ENCODE measurements at places on chromosomes 5 and 9.

DNA sequence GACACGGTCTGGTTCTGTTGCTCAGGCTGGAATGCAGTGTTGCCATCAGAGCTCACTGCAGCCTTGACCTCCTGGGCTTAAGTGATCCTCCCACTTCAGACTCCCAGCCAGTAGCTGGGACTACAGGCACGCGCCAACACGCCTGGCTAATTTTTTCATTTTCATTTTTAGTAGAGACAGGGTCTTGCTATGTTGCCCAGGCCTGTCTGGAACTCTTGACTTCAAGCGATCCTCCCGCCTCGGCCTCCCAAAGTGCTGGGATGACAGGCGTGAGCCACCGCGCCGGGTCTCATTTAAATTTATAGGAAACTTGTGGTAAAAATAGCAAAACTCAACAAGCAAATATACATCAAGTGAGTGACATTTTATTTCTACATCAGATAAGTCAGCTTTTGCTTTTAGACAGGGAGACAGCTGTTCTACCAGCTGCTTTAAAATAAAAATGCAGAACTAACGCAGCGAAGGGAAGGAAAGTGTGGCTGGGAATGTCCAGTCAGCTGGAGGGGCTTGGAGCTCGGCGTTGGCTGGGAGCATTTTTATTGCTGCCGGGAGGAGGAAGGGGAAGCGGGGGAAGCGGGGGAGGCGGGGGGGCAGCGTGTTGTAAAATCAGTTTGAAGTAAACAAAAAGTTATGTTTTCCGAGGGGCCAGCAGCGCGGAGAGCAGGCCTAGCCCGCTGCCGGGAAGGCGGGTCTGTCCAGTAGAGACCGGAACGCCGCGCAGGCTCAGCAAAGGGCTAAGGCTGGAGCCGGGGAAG lies 707 bp upstream of the ZFYVE16 start:
- DNase-seq = no peak

GRCh38 chr5:124986170-124986569 lies 239.7 kb upstream of the ZNF608 start:
- DNase-seq = no peak

DNA sequence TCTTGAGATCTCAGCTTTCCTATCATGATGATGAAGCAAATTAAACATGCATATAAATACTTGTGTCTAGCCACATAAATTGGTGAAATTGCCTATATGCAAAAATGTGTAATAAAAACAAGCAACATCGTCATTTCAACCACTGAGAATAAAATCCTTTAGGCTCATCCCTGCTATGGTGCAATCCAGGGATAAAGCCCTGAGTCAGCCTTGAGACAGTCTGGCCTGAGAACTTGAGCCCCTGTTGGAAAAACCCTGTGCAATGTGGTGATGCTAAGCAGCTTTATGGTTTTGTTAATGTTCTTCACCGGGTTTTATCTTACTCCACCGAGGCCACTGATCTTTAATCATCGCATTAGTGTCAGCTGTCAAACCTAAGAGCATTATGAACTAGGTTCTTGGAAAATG lies 170.5 kb downstream of the DCP2 start:
- DNase-seq = no peak

GRCh38 chr9:130208600-130209347 lies 36.6 kb downstream of the NCS1 start:
- no peak for DNase-seq

DNA sequence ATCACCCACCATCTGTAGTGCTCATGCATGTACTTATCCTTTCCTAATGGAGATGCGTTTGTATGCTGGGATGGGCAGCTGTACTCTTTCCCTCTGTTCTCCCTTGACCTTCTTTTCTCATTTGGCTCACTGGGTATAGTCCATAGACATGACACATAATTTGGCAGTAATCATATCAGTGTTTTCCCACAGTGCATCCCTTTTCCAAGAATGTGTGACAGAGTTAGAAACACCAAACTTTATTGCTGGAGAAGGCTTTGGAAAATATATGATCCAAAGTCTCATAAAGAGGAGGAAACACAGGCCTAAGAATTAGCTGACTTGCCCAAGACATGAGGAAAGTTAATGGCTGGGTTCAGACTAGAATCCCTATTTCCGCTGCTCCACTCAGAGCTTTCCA lies 1233.4 kb upstream of the DMAC1 start:
- no peak for DNase-seq

DNA sequence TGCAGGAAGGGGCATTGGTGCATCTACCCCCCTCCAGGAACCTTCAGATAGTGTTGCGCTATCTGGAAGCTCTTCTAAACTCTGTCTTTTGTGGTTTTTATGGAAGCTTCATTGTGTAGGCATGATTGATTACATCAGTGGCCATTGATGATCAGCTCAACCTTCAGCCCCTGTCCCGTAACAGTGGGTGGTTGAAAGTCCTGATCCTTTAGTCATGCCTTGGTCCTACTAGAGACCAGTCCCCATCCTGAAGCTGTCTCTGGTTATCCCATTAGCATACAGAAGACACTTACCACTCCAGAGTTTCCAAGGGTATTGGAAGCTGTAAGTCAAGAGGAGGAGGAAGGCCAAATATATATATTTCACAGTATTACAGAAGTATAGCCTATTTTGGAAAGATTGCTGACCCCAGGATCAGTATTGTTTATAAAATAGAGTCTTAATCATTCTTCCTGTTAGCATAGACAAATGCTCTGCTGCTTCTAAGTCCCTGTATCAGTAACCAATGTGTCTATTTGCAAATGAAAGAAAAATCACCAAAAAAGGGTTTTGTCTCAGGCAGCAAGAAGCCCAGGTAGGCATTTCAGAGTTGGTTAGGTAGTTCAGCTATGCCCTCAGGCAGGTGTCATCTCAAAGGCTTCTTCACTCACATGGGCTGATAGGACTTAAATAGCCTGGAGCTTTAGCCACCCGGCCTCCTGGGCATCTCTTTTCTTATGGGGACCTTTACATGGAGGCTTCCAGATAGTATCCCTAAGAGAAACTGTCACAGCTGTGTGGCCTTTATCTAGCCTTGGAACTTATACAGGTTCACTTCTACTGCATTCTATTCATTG lies 41.6 kb downstream of the SPIN1 start:
- no peak for DNase-seq
